ENCODE measurements at places on chromosomes 5 and 9. TPM values are rescaled to one million over a fixed set of nuclear protein-coding genes. Genes with fewer than 3 reads are reported as not detected.

The SLC23A1 gene
- not detected for total RNA-seq

The SHISAL2B gene
- not detected for total RNA-seq

- no peak for DNase-seq
These were observed 78.3 kb upstream of the ANKRD55 start for GRCh38 chr5:56311306-56311905.

- DNase-seq = no peak
These were observed 10.6 kb downstream of the PRDM6 start for GRCh38 chr5:123099514-123100151.

- DNase-seq = no peak
These were observed 346.7 kb downstream of the EFNA5 start for GRCh38 chr5:107324071-107324470.

DNA sequence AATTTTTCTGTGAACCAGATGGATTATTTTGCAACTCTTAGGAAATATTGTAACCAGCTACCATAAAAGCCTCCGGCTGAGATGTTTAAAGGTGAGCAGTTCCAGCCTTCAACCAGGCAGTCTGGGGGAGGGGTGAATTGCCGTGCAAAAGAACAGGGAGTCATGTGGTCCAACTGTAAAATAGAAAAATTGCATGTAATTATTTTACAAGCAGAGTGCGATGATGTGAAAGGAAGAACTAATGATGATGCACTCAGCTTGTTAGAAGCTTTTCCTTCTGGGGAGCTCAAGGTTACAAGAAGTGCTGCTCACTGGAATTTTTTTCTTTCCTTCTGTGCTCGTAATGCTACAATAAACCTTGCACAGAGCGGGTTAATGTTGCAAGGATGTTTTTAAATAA, 188.7 kb upstream of the ITGA1 start:
- no peak for DNase-seq

- no peak for DNase-seq
These were observed 294.2 kb upstream of the PTGER4 start for GRCh38 chr5:40385544-40385943.

GRCh38 chr5:165375201-165375600, 1869.8 kb downstream of the MAT2B start:
- no peak for DNase-seq

- no peak for DNase-seq
These were observed 22.4 kb upstream of the FCN2 start for GRCh38 chr9:134858051-134858841.

GRCh38 chr5:91024727-91025126, 358.4 kb downstream of the ARRDC3 start:
- no peak for DNase-seq

All from activated T-cell treated with anti-CD3 and anti-CD28 coated beads, Interleukin-2, amount 50 U/mL, for 4 hours (primary cell).